ENCODE measurements at places on chromosomes 1 and 21.

DNA sequence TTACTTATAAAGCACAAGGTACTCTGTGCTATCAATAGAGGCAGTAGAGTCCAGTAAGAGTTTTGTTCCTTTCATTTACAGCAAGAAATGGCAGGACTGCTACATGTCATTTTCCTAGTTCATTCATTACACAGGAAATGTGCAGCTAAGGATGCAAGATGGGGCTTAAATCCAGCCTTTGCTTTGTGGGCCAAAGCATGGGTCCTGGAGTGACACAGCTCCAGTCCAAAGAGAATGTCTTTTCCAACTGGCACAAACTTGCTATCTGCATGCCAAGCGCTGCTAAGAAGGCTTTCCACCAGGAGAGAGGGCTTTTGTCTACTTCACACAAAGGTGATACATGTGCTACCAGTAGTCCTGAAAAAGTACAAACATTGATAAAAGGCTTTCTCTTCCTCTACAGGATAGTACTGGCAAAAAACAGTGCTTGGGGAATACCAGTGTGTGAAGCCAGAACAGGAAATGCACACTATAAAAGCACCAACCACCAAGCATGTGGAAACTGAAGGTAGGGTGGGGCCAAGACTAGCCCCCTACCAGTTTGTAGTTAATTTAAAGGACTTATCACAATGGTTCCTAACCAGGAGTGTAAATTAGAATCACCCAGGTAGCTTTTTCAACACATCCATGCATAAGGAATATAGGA, 68.7 kb downstream of the ARID4B start:
- DNase-seq, result no peak

GRCh38 chr1:235402457-235403200, 35.4 kb downstream of the TBCE start:
- DNase-seq, result no peak

- peak; percentile 36 for DNase-seq
Measured at GRCh38 chr1:206479183-206480125, 9.2 kb downstream of the IKBKE start.

DNA sequence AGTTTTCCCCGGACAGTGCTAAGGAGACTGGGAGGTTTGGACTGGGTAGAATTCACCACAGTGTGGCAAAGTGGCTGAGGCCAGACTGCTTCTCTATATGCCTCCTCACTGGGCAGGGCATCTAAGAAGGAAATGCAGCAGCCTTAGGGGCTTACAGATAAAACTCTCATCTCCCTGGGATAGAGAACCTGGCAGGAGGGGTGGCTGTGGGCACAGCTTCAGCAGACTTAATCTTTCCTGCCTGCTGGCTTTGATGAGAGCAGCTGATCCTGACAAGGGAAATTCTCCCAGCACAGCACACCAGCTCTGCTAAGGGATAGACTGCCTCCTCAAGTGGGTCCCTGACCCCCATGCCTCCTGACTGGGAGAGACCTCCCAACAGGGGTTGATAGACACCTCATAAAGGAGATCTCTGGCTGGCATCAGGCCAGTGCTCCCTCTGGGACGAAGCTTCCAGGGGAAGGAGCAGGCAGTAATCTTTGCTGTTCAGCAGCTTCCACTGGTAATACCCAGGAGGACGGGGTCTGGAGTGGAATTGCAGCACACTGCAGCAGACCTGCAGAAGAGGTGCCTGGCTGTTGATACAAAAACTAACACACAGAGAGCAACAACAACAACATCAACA, 25.2 kb downstream of the KIFAP3 start:
- DNase-seq, result no peak

DNA sequence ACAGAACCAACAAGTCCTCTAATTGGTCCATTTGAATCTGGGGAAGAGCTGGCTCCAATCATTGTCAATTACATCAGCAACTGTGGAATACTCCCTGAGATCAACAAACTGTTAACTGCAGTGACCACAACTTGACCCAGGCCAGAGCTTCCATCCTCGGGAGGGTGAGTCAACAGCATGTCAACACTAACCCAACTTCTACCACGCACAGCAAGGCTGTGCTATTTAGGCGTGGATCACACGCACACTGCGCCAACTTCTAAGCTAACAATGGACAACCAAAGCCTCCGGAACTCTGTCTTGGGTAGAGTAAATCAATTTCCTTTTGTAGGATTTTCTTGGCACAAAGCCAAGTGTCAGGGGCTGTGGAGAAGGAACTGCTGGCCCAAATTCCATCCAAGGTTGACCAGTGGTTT, 30.4 kb downstream of the APP start:
- no peak for DNase-seq

GRCh38 chr1:176884286-176884685, 280.2 kb downstream of the ASTN1 start:
- no peak for DNase-seq

DNA sequence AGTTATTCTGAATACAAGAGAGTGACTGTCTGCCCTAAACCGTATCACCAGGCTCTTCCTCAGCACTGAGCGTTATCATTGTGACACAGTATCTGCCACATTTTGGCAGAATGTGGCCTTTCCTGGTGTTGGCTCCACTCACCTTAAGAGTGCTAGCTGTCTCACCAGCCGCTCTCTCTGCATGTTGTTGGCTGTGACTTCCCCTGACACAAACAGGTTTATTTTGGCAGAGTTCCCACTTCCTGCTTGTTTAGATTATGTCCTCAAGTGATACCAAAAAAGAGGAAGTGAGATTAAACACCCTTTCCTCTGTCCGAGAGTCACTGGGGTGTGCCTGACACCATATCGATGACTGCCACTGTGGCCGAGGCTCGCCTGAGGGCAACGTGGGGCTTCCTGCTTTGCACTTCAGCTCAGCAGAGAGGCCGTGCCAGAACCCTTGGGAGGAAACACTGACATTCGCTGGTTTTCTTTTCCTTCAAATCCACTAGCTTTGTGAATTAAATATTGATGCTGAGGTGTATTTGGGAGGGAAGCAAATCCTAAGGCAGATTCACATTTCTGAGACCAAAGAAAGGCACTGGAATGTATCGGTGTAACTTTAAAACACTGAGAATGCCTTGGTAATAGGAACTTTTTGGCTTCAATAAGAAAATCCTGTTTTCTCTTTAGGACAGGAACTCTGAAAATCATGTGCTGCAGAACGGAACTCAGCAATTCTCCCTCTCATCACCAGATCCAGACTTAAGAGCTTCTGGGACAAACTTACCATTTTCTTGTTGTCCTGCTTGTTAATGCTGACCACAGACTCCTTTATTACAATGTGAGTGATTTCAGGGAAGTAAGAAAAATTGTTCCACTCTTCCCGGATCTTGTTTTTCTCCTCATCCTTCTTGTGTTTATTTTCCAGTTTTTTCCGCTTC, 102.1 kb downstream of the JAK1 start:
- DNase-seq, result peak; percentile 31

DNA sequence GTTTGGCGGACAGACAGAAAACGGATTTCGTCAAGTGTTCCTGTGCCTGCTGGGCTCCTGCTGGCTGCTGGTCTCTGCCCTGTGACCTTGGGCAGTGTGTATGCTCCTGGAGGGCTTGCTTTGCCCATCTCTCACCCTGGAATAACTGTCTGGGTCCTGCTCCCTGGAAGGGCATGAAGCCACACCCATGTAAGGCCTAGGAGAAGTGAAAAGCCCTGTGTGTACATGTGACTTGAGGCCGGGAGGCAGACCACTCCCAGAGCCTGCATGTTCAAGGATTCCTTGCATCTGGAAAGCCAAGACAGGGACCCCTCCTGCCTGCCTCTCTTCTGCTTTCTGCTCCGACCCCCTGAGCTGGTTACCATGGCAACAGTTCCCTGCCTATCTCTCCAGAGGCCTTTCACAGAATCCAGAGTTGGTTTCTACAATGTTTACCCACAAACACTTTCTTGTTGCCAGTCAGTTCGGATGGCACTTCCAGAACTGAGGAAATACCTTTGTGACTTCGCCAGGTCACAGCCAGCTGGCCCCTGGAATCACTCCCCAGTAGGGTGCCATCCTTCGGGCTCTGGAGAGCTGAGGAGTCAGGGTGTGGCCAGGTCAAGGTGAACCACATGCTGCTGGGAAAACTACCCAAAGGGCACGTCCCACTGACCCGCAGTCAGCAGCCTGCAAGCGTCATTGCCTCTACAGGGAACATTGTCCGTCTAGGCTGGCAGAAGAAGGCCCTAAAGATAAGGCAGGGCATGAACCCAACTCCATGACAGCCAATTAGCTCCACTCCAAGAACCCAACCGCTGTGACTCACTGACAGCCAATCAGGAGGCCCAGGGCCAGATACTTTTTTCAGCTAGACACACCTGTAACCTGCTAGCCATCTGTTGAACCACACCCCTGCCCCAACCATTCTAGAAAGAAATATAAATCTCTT, 14.7 kb upstream of the GPR37L1 start:
- DNase-seq, result no peak

- no peak for DNase-seq
Measured at GRCh38 chr1:224245188-224245587, 62.1 kb downstream of the DEGS1 start.
